ENCODE measurements at places on chromosomes 1 and 21.

- DNase-seq: no peak
These were observed 274.4 kb downstream of the PLPP3 start for GRCh38 chr1:56304975-56305374.

GRCh38 chr1:244822878-244823277, 12.6 kb upstream of the COX20 start:
- DNase-seq: no peak

DNA sequence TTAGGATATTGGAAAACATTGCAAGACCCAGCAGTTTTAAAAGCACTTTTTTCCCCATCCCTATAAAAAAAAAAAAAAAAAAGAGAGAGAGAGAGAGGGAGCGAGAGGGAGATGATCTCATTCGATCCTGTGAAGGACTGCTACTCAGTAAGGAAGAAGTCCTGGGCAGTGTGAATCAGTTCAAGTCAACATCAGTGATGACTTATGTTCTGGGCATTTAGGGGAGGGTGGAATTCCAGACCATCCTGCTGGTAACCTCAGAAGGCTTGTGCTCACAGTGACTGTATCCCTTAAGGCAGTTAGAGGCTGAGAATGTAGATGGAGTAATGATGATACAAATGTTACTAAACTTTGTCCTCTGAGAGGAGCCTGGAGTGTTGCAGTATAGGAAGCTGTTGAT, 151.4 kb downstream of the TGFB2 start:
- no peak for DNase-seq

DNA sequence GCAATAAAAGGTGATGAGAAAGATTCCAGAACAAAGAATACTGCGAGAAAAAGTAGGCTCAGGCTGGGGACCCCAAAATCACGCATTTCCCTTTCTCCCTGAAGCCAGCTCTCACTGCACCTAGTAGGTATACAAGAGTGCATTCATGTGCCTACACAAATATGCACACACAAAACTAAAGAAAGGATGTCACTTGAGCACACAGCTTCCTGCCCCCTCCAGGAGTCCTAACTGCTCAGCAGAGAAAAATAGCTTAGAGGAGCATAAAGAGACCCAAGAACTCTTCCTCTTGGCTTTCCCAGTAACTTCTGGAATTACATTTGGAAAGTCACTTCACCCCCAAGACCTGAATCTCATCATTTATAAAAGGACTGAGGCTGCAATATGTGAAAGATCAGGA, 38.0 kb downstream of the JAK1 start:
- no peak for DNase-seq

DNA sequence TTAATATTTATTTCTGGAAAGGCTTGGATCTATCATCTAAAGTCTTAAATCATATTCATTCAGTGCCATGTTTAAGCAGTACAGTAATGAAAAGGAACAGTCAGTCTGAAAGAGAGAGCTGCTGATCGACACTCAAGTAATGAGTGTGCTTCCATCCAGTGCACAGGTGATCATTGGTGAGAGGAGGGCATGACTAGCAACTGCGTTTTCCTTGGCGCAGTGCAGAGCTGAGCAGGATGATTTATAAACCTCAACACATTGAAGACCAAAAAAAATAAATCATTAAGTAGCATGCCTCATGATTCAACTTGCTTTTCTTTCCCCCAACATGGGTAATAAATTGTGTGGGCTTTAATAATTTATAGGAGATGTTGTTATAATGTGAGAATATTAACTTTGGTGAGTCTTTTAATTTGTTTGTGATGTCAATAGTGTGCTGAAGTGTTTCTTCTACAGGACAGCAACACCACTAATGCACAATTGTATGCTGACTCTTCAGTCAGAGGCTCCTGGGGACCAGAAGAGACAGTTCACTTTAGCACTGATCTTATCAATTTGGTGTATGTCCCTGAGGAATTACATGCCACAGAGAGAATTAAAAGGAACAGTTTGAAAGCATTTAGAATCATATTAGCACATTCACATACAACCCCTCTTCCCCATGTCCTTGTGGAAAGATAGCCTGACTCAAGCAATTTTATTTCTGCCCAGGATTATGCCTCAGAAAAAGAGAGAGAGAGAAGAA, 199.7 kb upstream of the ADGRL2 start:
- no peak for DNase-seq

- DNase-seq: no peak
These were observed 91.9 kb upstream of the IRF2BP2 start for GRCh38 chr1:234701737-234702341.

DNA sequence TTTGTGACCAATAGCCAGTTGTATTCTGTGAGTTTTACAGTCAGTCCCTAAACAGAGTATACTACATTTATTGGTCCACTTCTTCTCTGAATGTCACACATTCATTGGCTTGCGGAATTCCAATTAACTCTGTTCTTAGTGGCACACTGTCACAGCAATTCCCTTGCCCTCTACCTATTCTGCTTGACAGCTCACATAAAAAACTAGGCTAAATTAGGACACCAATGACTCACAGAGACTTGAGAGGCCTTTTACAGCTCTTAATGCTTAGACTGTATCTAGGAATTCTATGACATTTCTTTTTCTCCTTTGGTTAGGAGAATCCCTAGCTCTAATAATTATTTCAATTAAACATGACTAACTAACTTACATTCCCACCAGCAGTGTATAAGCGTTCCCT, 104.1 kb downstream of the NEGR1 start:
- DNase-seq: no peak

DNA sequence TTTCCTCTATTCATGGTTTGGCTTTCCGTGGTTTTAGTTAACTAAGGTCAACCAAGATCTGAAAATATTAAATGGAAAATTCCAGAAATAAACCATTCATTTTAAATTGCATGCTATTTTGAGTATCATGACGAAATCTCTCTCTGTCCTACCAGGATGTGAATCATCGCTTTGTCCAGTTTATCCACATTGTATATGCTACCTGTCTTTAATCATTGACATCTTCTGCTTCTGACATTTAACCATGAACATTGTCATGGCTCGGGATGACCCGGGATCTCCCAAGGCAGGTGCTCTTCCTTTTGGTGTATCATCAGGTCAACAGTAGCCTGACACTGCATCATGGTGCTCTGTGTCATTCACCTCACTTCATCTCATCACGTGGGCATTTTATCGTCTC, 125.5 kb upstream of the HNRNPU start:
- no peak for DNase-seq

- DNase-seq: no peak
These were observed 117.4 kb downstream of the MAGI3 start for GRCh38 chr1:113507552-113508214.

DNA sequence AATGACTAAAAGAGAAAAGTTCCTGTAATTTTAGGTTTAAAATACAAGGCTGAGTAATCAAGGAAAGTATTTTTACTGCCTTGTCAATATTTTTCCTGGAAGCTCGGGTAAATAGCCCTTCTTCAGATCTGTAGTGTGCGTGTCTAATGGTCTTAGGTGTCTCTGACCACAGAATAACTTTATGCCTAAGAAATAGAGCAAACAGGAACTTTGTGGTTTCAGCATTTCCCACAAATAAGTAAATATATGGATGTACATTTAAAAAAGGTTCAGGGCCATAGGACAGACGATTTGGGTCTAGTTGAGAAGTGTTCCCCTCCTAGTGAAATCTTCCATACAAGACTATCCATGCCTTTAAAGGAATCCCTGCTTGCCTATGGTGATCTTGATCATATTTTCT, 107.0 kb downstream of the ZC3H11B start:
- DNase-seq: no peak

DNA sequence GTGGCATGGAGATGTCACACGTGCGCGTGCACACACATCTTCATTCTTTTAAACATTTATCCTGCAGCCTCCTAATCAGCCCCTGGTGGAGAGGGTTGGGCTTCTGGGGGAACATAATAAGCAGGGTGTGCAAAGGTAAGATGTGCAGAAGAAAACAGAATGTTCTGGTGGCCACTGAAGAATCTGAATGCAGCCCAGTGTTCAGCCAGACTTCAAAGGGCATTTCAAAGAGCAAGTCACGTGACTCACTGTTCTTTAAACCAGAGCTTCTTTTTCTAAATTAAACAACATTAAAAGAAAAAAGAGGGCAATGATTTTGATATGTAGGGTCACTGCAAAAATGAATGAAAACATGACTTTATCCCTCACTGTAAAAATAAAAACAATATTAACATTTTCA, 89.8 kb downstream of the ABCA4 start:
- no peak for DNase-seq

GRCh38 chr21:36587388-36587787, 107.5 kb upstream of the CLDN14 start:
- no peak for DNase-seq

- DNase-seq: no peak
These were observed 130.1 kb downstream of the SIM2 start for GRCh38 chr21:36828891-36829515.

GRCh38 chr1:220233927-220234326, 38.3 kb downstream of the RAB3GAP2 start:
- DNase-seq: no peak

- no peak for DNase-seq
These were observed 116.2 kb upstream of the KCNK1 start for GRCh38 chr1:233497679-233498078.

GRCh38 chr1:39295901-39296300, 91.4 kb downstream of the MACF1 start:
- no peak for DNase-seq

DNA sequence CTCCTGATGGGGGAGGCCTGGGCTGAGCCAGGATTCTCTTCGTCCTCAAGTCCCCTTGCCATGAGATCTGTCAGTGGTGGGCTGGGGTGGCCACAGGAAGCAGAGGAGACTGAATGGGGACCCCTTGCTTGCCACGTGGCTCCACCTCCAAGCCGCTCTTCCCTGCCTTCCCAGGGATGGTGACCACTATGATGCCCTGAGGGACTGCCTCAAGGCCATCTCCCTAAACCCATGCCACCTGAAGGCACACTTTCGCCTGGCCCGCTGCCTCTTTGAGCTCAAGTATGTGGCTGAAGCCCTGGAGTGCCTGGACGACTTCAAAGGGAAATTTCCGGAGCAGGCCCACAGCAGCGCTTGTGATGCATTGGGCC, 20.9 kb upstream of the TMEM222 start:
- DNase-seq: peak; percentile 65

All from sciatic nerve (tissue), 2 donors.